ENCODE measurements at places on chromosomes 7 and 10.
A peak's percentile ranks its signal among the peaks of the same experiment; 100 is the strongest.

- no peak for DNase-seq
Measured at GRCh38 chr10:54797636-54798321, 3.3 kb downstream of the PCDH15 start.

GRCh38 chr10:132609211-132609610 lies 71.6 kb downstream of the INPP5A start:
- no peak for DNase-seq

DNA sequence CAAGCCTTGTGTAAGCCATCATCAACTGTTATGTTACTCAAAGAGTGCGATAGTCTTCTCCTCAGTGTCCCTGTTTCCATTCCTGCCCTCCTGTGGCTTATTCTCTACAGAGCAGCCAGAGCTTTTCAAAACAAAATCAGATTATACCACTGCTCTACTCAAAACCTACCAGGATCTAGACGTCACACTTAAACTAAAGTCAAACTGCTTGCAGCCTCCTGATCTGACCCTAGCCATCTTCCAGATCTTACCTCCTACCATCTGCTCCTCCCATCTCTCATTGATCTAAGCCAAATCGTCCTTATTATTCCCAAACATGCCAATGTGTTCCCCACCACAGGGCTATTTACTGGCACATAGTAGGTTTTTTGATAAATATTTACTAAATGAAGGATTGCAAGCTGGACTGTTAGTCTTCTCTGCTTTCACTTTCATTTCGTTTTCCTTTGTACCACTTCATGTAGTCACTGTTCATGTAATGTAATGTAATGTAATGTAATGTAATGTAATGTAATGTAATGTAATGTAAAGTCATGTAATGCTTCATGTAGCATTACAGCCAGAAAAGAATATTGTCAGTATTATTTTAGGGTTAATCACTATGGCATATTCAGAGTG lies 116.1 kb downstream of the GPR37 start:
- no peak for DNase-seq

DNA sequence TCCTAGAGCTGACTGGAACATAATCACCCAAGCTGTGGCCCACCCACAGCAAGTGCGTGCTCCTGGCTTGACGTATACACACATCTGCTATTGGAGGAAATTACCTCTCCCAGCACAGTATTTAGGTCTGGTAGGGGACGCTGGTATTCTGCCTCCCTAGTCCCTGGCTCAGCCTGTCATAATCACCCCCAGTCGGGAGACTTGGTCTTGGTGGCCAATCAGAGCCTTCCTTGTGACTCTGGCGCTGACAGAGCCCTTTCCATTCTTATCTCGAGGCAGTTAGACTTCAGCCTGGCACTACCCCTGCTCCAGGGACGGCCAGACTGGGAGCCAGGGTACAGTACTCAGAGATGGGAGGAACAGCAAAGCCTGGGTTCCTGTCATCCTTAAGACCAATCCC lies 14.3 kb upstream of the PRKAG2 start:
- DNase-seq, result no peak

- no peak for DNase-seq
Measured at GRCh38 chr7:105399043-105399725, 10.5 kb upstream of the SRPK2 start.

GRCh38 chr10:20257422-20257821 lies 441.2 kb downstream of the PLXDC2 start:
- DNase-seq, result no peak

GRCh38 chr10:112539340-112539739 lies 92.3 kb downstream of the VTI1A start:
- no peak for DNase-seq

DNA sequence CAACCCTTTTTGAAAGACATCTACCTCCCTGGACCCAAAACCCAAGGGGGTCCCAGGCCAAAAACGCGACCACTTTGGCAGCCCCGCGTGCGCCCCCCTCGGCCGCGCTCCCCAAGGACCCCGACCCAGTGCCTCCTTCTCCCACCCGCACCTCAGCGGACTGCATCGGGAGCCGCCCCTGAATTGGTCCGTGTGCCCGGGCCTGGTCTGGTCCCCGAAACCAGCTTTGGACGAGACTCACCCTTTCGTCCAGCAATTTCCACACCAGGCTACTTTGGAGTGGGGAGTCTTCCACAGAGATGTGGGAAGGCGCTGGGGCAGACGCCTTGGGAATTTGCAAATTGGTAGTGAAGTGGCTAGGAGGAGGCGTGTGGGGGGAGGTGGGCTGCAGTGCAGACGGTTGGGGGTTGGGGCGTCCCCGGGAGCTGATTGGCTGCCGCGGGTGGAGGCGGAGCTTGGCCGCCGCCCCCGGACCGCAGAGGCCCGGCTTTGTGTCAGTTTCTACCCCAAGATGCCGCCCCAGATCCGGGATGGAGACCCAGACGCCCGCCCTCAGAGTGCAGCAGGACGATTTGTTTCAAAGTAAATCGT lies 16.9 kb downstream of the TCAF1 start:
- peak; percentile 39 for DNase-seq

- DNase-seq, result no peak
Measured at GRCh38 chr10:48523820-48524758, 80.8 kb downstream of the ARHGAP22 start.
